ENCODE measurements at places on chromosomes 7 and 10.

DNA sequence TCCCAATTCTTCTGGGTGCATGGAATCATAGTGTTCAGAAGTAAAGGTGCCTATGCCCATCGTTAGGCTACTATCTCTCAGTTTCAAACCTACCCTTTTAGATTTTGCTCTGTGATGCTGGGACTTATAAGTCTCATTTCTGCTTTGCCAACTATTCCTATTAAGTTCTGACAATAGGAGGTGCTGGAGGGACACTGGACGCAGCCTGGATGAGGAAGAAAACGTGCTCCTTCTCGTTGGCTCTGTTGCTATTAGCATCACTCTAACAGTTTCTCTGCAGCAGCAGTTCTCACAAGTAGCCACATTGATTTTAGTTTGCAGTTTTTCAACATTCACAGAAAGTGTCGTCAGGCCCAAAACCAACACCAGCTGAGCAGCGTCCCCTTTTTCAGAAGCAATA, 72.4 kb downstream of the ABCC2 start:
- peak; percentile 91 for DNase-seq

DNA sequence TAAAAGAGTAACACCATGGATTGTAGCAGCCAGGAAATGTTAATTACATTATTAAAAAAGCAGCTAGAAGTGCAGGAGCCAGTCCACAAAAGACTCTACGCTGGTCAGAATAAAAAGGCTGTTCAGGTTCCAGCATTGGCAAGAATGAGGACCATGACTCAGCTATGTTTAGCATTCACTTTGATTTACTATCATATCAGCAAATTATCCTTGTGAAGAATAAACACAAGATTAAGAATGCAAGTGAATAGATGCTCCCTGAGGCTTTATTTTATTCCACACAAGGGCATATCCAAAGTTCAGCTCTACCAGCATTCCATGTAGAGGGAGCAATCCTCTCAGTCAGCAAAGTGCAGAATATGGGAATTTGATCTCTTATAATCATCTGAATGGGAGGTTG, 13.6 kb downstream of the DGKB start:
- DNase-seq = no peak

DNA sequence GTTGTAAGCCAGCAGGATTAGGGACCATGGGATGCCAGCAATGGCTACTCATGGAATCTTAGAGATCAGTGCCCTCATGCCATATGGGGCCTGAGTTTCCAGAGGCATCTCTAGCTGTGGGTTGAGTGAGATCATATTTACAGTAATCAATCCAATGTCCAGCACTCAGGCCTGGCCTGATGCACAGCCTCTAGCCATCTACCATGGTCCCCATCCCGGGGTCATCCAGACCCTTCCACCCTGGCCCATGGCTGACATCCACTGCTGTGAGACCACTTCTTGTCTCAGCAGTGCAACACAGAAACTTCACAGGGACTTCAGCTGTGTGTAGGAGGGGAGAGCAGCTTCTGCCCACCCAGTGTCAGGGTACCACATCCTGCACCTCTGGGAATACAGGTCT, 6.5 kb upstream of the ADCY1 start:
- DNase-seq = no peak

GRCh38 chr7:90180649-90181048, 26.4 kb downstream of the STEAP1 start:
- peak; percentile 53 for DNase-seq

DNA sequence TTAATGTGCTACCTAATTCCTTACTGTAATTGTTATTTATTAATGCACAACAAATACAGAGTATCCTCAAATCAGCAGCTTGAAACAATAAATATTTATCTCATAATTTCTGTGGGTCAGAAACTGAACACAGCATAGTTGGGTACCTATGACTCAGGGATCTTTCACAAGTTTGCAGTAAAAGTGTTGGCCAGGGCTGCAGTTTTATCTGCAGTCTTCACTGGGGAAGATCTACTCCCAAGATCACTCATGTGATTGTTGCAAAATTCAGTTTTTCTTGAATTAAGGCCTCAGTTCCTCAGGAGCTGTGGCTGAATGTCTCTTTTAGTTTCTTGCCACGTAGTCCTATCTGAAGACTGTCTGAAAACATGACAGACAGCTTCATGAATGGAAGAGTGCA, 237.8 kb downstream of the ZWINT start:
- DNase-seq = no peak

GRCh38 chr7:85452674-85453073, 265.8 kb upstream of the SEMA3D start:
- DNase-seq = peak; percentile 16

DNA sequence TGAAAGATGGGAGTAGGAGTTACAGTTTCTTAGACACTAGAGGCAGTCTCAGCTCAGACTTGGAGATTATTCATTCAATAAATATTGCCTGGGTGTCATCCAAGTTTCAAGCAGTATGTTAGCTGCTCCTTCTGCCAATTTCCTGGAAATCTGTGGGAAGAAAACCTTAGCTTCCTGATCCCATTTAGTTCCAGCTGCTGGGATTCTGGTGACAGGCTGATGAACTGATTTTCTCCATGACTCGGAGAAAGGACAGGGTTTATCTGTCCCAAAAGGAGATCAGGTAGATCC, 95.8 kb downstream of the CLEC2L start:
- peak; percentile 76 for DNase-seq

DNA sequence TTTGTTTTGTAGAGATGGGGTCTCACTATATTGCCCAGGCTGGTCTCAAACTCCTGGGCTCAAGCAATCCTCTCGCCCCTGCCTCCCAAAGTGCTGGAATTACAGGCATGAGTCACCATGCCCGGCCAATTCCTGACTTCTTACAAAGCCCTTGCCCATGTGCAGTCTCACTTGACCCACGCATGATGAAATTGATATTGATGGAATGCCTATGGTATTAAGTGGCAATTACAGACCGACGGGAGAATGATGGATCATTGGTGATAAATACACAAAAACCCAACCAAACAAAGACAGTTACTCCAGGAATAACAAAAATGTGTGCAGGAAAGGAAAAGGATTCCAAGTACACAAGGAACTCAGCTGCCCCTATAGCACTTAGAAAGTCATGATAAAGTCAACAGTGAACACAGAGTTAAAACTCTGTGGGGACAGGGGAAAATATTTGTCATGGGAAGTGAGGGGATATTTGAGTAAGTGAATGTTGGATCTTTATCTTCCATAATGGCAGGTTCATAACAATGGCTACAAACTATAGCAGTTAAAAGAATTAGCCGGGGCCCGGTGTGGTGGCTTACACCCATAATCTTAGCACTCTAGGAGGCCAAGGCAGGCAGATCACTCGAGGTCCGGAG, 21.6 kb downstream of the HIP1 start:
- DNase-seq = peak; percentile 48

- DNase-seq = peak; percentile 8
These were observed 9.0 kb downstream of the GATAD1 start for GRCh38 chr7:92456236-92456635.

GRCh38 chr7:134948246-134948645, 38.1 kb upstream of the AGBL3 start:
- DNase-seq = no peak

- DNase-seq = peak; percentile 85
These were observed 35.4 kb downstream of the BNIP3 start for GRCh38 chr10:131946321-131946751.

GRCh38 chr10:96529634-96530279, 16.0 kb upstream of the TLL2 start:
- no peak for DNase-seq

- no peak for DNase-seq
These were observed 24.0 kb upstream of the TM9SF3 start for GRCh38 chr10:96610817-96611216.

GRCh38 chr10:69222157-69223027, 2.3 kb downstream of the HKDC1 start:
- DNase-seq = peak; percentile 77

DNA sequence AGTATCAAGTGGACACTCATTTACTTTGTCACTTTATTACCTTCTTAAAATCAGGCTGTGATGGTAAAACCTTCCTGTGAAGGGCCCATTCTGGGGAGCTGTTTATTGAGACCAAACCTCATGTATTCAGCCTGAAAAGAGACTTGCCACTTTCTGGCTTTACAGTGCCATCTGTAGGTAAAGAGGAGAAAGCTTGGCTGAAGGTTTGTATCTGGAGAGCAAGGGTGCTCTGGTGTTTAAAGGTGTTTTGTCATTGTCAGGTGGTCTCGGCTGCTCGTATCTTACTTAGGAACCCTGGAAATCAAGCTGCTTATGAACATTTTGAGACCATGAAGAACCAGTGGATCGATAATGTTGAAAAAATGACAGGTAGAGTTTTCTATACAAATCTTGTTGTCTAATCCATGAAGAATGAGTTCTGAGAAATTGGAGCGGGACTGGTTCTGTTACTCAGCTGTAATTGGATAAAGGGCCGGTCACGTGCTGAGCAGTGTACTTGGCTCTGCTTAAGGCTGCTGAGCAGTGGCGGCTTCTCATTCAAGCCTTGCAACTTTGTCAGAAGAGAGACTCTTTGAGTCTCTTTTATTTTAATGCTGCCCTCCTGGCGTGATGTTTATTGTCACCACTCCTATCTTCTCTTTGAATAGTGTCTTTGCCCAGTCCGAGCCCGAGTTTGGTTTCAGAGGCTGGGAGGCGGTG, 46.9 kb downstream of the AP3M1 start:
- peak; percentile 54 for DNase-seq

DNA sequence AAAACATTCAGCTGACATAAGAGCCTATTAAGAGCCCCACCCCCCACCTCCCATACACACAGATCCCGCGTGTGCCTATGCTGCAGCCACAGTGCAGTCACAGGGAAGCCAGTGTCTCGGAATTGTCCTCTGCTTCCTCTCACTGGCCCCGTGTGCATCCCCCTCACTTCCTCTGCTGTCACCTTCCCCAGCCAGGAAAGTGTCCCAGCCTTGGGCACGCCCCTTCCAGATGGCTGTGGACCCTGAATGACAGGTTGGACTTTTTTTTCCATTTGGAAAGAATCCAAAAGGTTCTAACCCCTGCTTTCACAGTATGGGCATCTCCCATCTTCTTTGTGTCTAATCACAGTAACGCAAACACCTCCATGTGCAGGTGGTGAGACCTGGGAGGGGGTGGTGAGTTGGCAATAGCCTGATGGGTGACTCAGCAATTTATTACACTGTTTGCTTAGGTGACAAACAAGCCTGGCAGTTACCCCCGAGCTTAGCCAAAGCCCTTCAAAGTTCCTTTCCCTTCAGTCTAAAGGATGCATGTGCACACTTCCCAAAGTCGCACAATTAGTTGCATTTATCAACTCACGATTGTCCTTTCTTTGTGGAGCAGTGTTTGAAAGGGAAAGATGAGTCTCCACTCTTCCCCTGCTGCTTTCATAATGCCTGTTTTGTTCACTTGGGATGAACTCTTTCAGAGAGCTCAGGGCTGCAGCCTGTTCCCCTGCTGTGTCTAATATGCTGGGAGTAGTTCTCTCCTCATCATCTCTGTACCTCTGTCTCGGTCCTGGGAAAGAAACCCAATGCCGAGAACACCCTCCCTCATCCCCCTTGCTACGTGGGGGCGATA, 67.5 kb upstream of the EFCAB10 start:
- DNase-seq = no peak

GRCh38 chr7:2009541-2010001, 223.2 kb downstream of the MAD1L1 start:
- DNase-seq = no peak

DNA sequence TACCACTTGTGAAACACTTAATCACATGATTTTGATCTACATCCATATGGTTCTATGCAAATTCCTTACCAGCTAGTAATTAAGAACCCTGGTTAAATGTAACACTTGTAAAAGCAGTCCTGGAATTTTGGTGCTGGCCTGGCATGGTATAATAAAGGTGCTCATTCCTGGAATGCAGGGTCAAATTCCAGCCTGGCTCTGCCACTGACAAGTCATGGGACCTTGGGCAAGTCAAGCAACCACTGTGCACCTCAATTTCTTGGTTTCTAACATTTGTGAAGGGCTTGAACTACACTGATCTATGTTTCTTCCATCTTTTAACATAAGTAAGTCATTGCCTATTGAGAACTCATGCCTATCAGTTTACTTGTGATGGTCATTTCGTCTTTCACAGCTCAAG, 91.9 kb upstream of the PIK3CG start:
- no peak for DNase-seq

- peak; percentile 58 for DNase-seq
These were observed 4.7 kb upstream of the NOS3 start for GRCh38 chr7:150986099-150986512.

DNA sequence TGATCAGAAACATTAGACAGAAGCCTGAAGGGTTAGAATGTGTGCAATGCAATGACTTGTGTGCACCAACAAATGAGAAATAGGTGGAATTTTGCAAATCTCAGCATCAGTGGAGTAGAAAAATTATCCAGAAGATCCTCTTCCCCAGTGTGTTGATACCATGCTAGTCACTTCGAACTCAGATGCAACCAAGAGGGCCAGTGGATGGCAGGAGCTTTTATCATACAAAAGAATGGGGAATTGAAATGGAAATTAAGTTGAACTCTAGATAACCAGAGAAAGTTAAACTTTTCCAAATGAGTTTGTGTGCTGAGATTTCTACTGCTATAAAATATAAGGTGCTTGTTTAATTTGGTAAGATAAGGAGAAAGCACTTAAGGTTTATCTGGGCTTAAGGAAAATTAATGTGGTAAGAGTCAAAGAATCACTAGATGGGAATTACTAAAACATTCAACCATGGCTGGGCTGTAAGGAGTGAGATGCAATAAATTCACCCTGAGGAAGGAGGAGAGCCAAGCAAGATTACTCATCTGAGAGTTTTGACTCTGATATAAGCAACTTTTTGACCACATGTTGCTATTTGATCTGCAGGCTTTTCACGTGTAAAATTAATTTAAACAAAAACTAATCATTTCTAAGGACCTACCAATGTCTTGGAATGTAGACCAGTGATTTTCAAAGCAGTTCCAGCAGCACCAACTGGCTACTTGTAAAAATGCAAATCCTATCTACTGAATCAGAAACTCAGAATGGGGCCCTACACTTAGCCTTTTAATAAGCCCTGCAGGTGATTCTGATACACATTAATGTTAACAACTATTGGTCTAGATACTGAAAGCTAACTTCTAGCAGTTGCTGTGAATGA, 113.2 kb downstream of the CDC14C start:
- no peak for DNase-seq

DNA sequence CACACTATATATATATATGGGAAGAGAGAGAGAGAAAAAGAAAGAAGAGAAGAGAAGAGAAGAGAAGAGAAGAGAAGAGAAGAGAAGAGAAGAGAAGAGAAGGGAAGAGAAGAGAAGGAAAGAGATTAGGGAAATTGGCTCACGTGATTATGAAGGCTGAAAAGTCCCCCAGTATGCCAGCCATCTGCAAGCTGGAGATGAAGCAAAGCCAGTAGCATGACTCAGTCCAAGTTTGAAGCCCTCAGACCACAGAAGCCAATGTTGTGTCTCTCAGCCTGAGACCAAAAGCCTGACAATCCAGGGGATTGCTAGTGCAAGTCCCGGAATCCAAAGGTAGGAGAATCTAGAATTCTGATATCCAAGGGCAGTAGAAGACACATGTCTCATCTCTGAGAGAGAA, 206.3 kb upstream of the PRSS1 start:
- peak; percentile 29 for DNase-seq

- no peak for DNase-seq
These were observed 207.5 kb downstream of the CUX1 start for GRCh38 chr7:102024769-102025391.
